ENCODE measurements at places on chromosomes 5 and 9.
A peak's percentile ranks its signal among the peaks of the same experiment; 100 is the strongest.

DNA sequence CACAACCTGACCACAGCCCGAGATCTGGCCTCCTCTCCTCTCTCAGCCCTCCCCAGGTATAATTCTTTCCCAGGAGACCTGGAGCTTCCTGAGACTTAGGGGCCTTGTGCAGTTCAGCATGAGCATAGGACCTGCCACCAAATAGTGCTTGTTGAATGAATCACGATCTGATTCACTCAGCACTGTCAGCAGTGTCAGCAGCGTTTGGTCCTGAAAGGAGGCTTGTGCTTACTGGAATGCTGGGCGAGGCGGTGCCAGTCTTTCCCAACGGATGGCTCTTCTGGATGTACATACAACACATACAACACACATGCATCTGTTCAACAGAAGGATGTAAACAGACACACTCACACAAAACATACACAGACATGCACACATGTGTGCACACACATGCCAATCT, 173.3 kb downstream of the COL23A1 start:
- DNase-seq, result no peak

DNA sequence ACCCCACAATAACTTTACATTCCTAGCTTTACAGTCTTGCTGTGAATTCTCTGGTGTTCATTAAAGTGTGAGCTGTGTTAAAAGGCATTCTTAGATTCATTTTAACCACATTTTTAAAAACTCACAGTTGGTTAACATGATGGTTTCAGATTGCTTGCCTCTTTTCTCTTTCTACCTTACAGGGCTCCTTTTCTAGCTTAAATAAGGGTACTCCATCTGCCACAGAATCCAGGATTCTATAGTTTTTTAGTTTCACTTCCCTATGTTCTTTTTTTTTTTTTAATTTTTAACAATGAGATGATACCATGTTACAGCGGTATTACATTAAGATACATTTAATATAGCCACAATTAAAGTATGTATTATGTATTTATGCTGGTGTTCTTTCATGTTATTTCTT, 3.9 kb upstream of the FBXO4 start:
- DNase-seq, result no peak

DNA sequence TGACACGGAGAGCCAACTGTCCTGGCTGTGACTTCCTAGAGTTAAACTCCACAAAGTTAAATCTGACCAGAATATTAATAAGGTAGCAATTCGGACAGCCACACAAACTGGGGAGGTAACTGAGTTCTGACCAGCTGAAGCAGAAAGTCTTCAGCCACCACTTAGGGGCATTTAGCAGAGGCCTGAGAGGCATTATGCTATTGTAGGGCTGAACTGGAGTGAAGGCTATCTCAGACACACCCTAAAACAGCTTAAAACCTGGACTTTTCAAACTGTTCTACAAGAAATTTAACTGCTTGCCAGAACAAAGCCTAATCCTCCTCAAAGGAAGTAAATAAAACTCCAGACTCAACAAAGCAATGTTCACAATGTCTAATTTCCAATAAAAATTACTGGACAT, 32.4 kb downstream of the RANBP6 start:
- DNase-seq, result no peak

GRCh38 chr5:140182803-140183367, 7.9 kb downstream of the CYSTM1 start:
- no peak for DNase-seq

DNA sequence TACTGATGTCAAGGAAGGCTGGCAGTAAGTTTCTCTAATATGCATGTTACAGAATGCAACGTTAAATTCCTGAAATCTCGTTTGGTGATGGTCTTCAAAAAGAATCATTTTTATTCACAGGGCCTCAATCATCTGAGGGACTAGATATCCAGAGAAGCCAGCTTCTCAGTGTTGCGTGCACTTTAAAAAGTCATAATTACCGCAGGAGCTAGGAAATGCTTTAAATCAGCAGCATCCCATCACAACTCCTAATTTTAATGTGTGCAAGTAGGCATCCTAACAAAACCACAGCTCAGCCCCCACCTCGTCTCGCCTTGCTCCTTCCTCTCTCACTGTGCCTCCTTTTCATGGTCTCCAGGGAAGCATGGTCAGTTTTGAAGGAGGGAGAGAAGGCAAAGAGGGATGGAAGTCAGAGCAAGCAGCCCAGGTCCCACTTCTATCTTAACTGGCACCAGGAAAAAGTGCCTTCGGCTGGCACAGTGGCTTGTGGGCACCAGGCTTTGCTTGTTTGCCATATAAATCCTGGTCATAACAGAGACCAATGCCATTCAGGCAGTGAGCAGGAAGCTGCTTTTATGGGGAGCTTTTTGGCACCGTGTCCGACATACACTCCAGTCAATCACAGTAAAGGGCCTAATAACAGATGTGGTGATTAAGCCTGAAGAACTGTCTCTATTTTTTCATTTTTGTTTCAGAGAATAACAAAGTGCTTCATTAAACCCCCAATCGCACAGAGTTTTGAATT, 21.4 kb downstream of the MEGF10 start:
- no peak for DNase-seq

- no peak for DNase-seq
Observed at GRCh38 chr5:55919625-55920024, 68.5 kb downstream of the IL31RA start.

DNA sequence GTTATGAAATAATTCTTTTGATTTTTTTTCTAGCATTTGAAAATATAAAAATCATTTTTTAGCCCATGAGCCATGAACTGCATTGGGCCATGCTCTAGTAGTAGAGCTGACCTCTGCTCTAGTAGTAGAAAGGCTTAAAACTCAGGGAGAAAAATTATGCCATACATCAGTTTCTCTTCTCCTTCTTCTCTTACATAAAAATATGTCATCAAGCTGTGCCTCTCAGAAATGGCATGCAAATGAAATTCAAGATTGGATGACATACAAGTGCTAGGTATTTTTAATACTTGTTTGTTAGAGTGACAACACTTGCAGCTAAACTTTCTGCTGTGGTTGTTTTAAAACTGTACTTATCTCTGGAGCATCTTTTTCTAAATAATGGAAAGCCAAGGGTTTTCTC, 42.1 kb upstream of the TMOD1 start:
- DNase-seq, result no peak

- no peak for DNase-seq
Observed at GRCh38 chr5:124973661-124974060, 227.2 kb upstream of the ZNF608 start.

- no peak for DNase-seq
Observed at GRCh38 chr5:174222891-174223290, 177.4 kb downstream of the NSG2 start.

- DNase-seq, result no peak
Observed at GRCh38 chr5:171891595-171891994, 106.0 kb downstream of the SMIM23 start.

DNA sequence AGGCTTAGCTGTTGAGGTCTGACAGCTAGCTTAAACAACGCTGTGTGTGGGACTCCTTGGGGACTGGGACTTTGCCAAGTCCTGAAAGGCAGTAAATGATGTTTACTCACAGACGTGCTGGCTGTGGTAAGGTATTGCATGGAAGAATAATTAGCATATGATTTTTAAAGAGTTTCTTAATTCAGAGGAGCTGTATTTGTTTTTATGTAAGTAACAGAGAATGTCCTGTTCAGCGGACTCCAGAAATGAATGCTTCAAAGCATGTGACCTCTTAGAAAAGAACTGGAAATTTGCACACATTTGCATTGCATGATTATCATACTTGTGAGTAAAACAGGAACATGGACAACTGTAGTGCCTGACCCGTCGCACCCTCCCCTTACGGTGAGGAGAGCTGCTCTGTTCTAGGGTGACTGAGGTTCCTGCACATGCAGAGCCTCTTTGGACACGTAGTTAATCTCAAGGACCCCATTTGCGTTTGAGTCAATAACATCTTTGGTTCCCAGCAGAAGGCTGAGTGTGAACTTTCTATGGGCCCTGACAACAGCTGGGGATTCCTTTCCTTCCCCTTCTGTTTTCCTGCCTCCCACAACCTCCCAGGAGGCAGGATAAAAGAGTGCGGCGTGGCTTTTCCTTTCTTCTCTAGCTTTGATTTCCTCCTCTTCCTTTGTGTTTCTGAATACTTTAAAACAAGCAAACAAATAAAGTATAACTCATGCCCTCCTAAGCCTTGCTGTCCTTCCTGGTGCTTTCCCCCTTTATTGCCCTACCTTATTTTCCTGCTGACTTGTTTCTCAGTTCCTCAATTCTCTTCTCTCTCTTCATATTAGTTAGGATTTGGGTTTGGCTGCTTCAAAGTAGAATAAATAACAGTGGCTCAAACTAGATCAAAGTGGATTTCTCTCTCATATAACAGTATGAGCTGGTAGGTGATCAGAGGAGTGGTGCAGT, 157.2 kb upstream of the CD180 start:
- DNase-seq, result no peak

DNA sequence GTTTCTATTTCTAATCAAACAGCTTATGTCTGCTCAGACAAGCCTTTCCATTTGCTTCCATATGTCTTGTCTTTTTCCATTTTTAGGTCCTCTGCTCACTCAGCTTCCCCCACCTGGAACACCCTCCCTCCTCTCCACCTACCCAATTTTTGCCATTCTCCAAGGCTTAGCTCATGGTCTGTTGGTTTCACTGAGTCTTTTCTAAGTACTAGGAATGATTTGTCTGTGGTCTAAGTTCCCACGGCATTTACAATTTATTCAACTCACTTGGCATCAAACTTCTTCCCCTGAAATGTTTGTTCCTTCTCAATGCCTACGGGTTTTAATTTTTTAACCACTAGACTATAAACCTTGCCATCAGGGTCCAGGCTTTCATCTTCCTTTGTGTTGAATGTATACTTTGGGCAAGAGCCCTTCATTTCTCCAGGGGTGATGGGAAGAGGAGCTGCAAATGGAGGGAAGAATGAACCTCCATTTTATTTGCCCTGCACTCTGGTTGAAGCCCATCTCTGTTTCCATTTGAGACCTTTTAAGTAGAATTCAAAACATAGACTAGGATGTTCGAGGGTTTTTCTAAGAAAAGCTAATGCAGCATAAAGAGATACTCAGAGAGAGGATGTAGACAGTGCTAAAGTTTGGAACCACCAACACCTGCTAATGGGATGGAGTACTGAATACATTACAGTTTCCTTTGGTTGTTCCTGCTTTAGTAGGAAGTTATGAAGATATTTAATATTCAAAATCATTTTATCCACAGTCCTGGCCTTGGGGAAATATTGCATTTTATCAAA, 104.0 kb downstream of the PTTG1 start:
- DNase-seq, result no peak

- DNase-seq, result peak; percentile 83
Observed at GRCh38 chr9:133135146-133135745, 14.2 kb upstream of the RALGDS start.

DNA sequence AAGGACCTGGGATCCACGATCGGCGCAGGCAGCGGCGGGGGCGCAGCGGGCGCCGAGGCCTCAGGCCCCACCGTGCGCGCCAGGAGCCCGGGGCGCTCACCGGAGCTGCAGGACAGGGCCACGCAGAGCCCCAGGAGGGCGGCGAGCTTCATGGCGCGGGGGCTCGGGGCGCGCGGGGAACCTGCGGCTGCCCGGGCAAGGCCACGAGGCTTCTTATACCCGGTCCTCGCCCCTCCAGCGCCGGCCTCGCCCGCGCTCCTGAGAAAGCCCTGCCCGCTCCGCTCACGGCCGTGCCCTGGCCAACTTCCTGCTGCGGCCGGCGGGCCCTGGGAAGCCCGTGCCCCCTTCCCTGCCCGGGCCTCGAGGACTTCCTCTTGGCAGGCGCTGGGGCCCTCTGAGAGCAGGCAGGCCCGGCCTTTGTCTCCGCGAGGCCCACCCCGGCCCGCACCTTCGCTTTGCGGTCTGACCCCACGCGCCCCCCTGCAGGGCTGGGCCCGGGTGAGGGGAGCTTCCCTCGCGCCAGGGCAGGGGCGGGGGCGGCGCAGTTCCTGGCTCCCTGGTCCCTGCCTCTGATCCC, at the start of gene SCGB3A1:
Gene SCGB3A1 (minus strand): TSS at position 189 of the 577 bp plus-strand sequence. CDS start 37 bp downstream, at position 152.
- DNase-seq, result no peak

GRCh38 chr9:121778252-121779225, 127.1 kb downstream of the DAB2IP start:
- DNase-seq, result no peak

GRCh38 chr9:136733611-136734010, 9.1 kb downstream of the LCN10 start:
- DNase-seq, result no peak

GRCh38 chr9:95189251-95190098, 128.0 kb downstream of the FANCC start:
- DNase-seq, result peak; percentile 26

GRCh38 chr9:91589101-91589553, 165.5 kb upstream of the NFIL3 start:
- DNase-seq, result no peak

DNA sequence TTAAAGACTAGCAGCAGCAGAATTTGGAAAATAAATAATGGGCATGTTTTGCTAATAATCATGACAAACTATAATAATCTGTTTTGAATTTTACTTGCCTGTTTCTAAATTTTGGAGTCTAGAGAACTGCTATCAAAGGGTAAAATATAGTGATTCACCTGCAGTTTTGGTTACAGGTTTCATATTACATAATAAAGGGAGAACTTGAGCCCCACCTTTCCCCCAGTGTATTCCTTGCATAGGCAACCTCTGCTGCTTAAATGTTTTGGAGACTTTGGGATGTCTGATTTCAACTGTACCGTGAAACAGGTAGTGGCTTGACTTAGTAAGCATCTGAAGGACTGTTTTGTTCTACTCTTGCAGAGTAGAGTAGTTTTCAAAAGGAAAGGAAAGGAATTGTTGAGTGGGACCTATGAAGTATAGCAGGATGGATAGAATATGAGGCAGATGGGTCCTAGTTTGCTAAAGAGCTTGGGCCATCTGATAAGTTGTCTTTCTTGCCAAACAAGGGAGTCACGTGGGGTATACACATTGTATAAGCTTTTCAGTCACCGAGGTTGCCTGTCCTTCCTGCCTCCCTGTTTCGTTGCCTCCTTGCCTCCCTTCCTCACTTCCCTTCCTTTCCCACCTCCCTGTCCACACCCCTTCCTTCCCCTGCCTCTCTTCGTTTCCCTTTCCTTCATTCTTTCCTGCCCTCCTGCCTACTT, 19.1 kb downstream of the CREBRF start:
- no peak for DNase-seq

Data from activated CD8-positive, alpha-beta T cell treated with anti-CD3 and anti-CD28 coated beads for 36 hours (primary cell).